Mesenchymal stem cell (in vitro differentiated cells and primary cell): ENCODE measurements at places on chromosomes 12 and 14.

- DNase-seq, result no peak
Measured at GRCh38 chr14:33588771-33589170, 362.1 kb downstream of the EGLN3 start.

- peak; percentile 85 for DNase-seq
Measured at GRCh38 chr12:18998343-18999261, 130.9 kb upstream of the PLEKHA5 start.

DNA sequence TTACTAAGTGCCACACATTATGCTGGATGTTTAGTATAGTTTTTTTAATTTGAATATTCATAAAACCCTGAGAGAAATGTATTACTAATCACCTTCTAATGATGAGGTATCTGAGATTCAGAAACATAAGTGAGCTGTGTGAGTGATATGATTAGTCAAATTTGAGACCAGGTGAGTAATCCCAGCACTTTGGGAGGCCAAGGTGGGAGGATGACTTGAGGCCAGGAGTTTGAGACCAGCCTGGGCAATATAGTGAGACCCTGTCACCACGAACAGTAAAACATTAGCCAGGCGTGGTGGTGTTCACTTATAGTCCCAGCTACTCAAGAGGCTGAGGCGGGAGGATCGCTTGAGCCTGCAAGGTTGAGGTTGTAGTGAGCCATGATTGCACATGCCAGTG is 438.4 kb downstream of the RAD51B start:
- DNase-seq, result no peak

DNA sequence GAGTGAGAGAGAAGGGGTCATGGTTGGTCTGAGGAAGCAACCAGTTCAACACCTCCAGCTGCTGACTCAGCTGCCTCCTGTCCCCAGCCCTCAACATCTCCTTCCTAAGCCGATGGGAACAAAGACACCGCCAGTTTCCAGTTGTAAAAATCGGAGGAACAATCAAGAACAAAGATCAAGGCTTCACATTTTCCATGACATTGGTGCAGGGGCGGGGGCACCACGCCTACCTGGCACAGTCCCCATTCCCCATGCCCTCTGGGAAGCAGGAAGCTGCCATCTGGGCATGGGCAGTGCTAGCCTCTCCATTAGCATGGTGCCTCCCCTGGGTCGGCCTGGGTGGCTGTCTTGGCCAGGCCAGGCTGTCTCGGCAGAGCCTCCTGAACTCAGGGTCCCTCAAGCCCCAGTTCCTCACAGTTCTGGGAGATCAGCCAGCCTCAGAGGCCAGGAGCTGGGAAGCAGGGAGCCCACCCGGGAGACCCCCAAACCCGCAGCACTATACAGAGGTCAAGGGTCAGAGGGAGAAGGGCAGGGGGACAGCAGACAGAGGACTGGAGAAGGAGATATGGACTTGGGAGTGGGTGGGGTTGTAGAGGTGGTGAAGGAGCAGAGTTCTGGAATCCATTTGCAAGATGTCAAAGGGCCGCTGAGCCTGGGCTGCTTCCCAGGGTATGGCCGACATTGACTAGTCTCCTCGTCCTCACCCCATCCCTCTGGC is 19.6 kb upstream of the TMEM106C start:
- DNase-seq, result no peak

DNA sequence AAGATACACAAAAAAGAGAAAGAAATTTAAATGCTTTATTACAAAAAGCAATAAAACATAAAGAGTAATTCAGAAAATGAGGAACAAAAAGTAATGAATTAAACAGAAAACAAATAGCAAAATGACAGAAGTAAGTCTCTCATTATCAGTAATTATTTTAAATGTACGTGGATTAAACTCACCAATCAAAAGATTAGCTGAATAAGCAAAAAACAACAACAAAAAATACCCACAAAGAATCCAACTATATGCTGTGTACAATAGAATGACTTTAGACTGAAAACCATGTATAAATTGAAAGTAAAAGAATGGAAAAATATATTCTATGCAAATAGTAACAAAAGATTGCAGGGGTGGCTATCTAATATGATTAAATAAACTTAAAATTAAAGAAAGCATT is 1006.8 kb downstream of the SLC16A7 start:
- no peak for DNase-seq

DNA sequence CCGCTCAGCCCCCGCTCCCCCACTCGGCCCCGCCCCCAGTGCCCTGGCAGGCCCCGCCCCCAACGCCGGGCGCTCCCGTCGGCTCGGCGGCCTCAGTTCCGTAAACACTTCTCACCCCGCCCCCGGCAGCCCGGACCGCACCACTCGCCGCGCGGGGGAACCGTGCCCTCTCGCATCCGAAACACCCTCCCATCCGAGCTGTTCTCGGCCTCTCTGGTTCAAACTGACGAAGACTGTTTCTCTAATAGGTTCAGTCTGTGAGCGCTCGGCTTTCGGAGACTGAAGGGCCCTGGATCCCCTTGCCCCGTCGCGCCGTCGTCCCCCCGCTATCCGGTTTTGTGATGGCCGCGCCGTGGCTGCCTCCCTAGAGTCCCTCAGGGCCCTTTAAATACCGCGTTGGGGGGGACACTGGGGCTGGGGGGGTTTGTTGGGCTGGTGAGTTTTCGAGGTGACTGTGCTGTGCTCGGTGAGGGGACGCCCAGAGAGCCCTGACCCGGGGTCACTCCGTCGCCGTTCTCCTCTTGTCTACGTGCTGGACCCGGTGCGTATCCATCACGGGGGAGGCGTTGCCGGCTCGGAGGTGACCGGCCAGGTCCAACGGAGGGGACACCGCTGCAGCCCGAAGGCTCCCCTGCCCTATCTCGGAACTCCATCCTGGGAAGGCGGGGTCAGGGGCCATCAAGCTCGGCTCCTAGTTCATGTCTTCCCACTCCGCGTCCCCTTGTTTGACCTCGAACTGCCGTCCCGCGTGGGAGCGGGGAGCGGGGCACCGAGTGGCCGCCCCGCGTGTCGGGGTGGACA is at the start of gene TCP11L2:
Gene TCP11L2, plus strand, starts transcription at position 333 of the 801 bp plus-strand sequence. CDS start 8,343 bp downstream, outside the sequence.
- peak; percentile 86 for DNase-seq

DNA sequence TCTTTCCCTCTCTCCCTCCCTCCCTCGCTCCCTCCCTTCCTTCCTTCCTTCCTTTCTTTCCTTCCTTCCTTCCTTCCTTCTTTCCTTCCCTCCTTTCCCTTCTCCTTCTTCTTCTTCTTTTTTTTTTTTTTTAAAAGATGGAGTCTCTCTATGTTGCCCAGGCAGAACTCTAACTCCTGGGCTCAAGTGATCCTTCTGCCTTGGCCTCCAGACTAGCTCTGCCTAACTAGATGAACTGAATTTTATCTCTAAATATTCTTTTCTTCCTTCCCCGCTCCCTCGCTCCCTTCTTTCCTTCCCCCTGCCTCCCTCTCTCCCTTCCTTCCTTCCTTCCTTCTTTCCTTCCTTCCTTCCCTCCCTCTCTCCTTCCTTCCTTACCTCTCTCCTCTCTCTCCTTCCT is 170.5 kb upstream of the LHX5 start:
- no peak for DNase-seq

- peak; percentile 10 for DNase-seq
Measured at GRCh38 chr14:84024231-84024820, 1505.6 kb upstream of the FLRT2 start.

DNA sequence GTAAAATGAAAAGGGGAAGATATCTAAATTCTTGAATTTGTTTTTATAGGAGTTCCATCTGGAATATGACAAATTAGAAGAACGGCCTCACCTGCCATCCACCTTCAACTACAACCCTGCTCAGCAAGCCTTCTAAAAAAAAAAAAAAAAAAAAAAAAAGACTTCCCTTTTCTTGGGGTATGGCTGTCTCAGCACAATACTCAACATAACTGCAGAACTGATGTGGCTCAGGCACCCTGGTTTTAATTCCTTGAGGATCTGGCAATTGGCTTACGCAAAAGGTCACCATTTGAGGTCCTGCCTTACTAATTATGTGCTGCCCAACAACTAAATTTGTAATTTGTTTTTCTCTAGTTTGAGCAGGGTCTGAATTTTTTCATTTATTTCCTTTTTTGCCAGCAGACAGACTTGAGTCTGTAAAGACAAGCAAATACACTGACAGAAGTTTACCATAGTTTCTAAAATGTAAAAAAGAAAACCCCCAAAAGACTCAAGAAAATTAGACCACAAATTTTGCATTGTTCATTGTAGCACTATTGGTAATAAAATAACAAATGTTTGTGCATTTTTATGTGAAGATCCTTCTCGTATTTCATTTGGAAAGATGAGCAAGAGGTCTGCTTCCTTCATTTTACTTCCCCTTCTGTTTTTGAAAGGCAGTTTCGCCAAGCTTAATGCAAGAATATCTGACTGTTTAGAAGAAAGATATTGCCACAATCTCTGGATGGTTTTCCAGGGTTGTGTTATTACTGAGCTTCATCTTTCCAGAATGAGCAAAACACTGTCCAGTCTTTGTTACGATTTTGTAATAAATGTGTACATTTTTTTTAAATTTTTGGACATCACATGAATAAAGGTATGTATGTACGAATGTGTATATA is 12.1 kb upstream of the KCNMB4 start:
- DNase-seq, result no peak

DNA sequence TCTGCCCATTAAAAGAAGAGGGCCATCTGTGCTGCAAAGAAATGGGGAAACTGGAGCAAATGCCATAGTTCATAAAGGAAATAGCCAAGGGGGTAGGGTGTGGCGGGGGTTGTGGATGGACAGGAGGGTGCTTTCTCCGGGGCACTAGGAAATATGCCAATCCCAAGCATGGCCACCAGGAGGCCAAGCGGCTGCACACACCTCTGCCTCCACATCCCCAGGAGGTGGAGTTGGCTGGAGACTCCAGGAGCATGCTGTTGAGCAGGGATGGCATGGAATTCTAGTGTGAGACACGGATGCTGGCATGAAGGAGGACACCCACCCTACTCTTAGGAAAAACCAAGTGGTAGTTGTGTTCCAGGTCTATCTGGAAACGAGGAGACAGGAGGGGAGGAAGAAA is 25.2 kb downstream of the NID2 start:
- DNase-seq, result peak; percentile 57

GRCh38 chr14:63564318-63564717 is 21.1 kb upstream of the PPP2R5E start:
- DNase-seq, result peak; percentile 32

DNA sequence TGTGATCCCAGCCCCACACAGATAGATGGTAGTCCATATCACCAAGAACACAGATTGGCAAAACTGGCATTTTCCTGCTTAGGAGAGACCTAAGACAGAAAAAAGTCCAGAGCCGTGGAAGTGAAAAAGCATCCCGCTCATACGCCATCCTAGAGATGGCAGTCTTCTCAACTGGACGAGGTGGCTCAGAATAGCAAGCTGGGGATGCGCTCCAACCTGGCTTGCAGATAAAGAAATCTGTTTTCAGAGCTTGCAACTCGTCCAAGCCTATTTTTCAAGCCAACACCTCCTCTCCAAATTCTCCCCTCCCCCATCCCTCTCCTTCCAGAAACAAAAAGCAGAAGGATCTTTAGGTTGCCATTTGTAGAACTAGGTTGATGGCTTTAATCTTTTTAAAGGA is 74.3 kb upstream of the OTX2 start:
- DNase-seq, result no peak

DNA sequence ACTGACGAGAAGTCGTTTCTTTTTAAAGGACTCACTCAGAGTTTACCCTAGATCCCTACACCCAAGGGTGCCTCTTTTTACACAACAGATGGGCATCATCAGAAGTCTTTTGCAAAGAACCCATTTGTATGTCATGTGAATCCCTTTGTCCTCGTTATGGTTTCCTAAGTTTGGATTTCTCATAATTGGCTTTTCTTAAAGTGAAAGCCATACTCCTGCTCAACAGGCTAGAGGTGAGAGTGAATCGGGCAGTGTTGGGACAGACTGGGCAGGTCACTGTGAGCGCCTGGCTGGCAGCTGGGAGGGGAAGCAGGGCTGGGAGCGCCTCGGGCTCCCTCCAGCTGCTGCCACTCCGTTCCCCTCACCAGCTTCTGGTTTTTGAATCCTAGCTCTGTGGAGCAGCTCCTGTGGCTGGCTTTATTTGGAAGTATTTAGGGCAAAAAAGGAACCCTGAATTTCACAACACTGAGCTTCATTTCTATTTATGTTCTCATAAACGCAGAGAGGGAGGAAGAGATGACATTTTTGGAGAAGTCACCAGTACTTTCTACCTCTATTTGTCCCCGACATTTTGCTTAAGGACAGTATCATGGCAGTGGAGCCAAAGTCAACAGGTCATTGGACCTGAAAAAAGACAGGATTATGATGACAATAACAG is 63.8 kb upstream of the ACTN1 start:
- DNase-seq, result peak; percentile 26

DNA sequence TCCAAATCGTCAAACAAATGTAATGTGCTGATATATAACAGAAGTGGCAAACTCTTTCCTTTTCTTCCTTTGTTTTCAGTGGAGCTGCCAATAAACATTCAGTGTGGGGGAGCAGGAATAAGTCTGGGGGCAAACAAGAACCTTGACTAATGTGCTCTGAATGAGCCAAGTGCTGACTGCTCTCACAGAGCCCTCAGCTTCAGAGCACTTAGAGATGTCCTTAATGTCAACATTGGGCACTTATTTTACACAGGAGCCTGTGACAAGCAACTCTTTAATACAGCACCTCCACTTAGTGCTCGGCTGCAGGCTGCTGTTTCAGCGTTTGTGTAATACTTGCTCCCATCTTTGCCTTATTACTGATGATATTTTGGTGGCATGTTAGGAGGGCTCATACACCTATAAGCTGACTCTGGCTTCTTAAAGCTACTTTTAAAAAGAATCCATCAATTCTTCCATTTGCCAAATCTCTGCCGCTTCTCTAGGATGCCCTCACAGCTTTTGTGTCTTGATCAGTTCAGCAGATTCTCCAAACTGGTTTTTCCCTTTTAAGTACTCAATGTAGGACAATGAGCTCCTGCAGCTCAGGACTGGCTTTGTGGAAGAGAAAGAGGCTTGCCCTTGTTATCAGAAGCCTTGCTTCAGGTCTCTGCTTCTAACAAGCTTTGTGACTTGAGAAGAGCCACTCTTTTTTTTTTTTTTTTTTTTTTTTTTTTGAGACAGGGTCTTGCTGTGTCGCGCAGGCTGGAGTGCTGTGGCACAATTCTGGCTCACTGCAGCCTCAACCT is 206.6 kb downstream of the MON2 start:
- no peak for DNase-seq

- DNase-seq, result peak; percentile 96
Measured at GRCh38 chr14:49975276-49975675, 82.4 kb downstream of the ARF6 start.
